ENCODE measurements at places on chromosomes 3 and 15.

DNA sequence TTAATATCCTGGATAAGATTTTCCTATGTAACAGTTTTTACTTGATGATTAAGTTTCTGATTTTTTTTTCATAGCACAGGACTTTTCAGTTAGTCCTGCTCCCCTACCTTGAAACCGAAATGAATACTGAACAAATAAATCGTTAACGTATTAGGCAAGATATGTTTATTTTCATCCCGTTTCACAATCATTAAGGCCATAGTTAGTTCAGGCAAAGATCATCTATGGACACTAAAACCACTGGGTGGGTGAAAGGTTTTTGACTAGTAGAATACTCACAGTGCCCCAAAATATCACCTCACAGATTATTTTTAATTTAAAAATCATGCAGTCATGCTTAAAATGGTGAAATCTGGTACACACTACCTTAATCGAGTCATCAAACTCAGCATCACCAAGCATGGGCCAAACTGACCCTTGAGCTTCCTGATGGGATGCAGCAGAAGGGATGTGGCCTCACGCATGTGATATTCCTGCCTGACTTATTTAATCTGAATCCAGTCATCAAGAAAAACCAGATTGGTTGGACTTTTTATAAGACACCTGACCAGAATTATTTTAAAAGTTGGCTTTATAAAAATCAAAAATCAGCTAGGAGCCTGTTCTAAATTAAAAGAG, 365.0 kb downstream of the LPP start:
- DNase-seq = no peak

GRCh38 chr3:81989274-81989673, 227.8 kb upstream of the GBE1 start:
- DNase-seq = no peak

DNA sequence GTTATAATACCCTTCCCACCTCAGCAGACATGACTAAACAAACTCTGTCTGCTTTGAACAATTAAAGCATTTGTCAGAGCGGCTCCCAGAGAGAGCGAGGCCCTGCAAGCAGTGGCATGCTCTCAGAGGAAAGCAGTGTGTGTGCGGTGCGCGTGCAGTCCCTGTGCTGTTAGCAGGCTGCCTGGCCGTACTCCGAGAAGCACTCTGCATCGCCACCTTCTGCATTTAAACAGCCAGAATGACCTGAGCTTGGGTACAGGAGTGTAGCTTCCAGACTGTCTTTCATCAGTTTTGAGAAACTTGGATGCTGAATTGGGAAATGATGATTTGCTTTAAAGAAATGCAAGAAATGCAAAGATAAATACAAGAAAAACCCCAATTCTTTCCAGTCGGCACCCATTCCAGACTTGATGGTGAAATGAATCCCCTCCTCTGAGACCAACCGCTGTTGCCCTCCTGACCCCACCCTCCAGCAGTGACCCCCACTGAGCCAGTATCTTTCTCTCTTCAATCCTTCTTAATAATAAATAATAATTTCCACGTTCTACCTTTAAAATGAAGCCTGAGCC, 113.5 kb downstream of the VGLL4 start:
- DNase-seq = no peak

GRCh38 chr3:128489674-128489926, 3.4 kb downstream of the GATA2 start:
- no peak for DNase-seq

DNA sequence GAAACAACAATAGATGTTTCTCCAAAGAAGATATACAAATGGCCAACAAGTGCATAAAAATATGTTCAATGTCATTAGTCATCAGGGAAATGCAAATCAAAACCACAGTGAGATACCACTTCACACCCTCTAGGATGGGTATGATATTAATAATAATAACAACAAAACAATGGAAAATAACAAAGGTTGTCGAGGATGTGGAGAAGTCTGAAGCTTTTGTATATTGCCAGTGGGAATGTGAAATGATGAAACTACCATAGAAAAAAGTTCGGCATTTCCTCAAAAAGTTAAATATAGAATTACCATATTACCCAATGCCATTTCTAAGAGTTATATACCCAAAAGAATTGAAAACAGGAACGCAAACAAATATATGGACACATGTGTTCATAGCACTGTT, 10.8 kb downstream of the BHLHE40 start:
- DNase-seq = no peak

- no peak for DNase-seq
Observed at GRCh38 chr15:89991312-89991711, 9.8 kb upstream of the ZNF710 start.

DNA sequence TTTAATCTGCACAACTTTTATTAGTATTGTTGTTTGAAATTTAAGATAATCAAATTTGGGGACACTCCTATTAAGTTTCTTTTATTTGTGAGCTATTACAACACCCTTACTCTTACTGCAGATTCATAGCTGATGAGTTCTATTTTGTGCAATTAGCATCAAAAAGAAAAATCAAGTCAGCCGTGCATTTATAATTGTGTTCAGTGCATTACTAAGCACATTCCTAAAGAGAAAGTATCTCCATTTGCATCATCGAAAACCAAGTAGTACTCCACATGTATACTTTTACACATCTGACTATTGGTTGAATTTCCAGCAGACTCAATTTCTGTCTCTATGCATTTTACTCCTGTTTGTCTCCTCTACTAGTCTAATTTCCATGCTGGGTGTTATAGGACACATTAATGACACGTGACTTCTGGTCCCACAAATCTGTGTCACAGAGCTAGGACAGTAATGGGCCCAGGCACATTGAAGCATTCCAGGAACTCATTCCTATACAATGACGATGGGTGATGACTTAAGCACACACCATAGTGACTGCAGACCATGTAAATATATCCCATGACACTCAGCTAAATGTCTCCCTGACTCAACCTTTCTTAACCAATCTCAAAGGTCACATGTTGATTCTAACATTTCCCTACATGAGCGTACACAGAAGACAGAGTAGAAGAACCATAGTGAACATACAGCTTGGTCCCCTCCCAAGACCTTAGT, 477.5 kb downstream of the LPP start:
- DNase-seq = no peak

DNA sequence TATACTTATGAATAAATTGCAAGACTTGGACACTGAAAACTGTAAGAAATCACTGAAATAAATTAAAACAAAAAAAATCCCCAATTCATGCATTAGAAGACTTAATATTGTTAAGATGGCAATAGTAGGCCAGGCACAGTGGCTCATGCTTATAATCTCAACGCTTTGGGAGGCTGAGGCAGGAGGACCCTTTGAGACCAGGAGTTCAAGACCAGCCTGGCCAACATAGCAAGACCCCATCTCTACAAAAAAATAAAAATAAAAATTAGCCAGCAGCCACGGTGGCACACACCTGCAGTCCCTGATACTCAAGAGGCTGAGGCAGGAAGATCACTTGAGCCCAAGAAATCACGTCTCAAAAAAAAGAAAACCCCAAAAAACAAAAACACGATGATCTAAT, 35.8 kb downstream of the CPEB1 start:
- DNase-seq = no peak

GRCh38 chr3:146335386-146335785, 84.5 kb upstream of the PLSCR4 start:
- DNase-seq = no peak

DNA sequence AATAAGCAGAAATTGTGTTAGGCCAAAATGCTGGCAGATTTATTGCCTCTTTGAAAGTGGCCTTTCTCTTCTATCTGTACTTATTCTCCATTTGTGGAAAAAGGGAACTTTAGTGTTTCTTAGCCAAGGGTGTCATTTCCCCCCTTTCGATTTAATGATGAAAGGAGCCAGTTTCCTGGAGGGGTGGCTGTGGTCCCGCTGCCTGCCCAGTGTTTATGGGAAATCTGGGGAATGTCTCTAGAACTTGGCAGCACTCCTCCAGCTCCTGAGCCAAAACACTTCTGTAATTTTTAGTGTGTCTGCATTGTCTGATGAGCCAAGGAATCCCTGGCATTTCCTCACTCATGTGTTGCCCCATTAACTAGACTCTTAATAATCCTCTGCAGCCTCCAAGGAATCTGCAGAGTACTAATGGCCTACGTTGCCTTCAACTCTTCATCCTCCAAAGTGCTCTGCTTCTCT, 448.8 kb downstream of the GRM7 start:
- no peak for DNase-seq

- DNase-seq = no peak
Observed at GRCh38 chr3:157436583-157437291, at the start of gene PTX3. TSS of gene PTX3 (plus strand) at chr3:157436850. CDS start at chr3:157436934, 84 bp downstream.

- no peak for DNase-seq
Observed at GRCh38 chr3:46462511-46462910, 2.2 kb downstream of the LTF start.

GRCh38 chr3:71035314-71035713, 548.2 kb downstream of the FOXP1 start:
- DNase-seq = no peak

DNA sequence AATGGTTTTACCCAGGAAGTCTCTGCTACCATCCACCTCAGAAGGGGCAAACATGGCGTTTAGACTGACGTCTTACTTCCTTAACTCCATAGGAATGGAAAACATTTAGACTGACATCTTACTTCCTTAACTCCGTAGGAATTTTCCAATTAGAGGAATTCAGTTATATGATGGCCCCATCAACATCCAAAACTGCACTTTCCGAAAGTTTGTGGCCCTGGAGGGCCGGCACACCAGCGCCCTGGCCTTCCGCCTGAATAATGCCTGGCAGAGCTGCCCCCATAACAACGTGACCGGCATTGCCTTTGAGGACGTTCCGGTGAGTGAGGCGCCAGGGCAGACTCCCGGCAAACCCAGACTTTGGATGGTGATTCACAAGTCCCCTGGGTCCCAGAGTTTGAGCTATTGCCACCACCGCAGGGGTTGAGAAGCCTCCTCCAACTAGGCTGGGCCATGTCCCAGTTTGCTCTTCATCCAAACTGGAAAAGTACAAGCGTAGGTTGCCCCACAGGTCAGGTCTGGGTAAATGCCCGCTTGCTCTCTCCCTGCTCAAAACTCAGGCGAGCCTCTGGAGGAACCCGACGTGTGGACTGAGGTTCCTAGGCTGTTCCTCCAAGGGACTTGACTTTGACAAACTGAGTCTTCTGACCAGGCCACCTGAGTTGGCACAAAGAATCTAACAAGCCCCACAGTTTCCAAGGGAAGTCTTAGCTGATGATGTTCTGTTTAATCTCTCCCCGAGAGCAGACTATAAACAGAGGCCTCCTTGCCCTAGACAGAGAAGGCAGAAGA, 57.7 kb downstream of the MESD start:
- no peak for DNase-seq

- DNase-seq = no peak
Observed at GRCh38 chr15:100222349-100222715, 119.4 kb downstream of the ADAMTS17 start.

GRCh38 chr3:12948891-12949711, 107.7 kb upstream of the RPL32 start:
- no peak for DNase-seq

DNA sequence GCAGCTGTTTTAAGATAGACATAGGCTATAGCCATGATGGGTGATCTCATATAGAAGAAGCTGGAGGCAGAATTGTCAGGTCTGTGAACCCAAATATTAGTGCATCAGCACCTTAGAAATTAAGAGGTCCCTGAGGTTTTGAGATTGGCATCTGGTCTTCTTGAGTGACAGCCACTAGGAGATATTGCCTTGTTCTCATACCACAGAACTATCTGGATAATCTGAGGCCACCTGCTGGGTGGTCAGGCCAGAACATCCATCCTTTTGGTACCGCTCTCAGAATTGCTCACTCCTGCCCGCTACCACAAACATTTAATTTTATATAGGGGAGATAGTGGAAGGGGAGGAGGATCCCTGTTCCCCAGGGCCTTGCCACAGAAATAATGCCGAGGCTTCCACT, 210.6 kb upstream of the ZPLD1 start:
- DNase-seq = no peak

DNA sequence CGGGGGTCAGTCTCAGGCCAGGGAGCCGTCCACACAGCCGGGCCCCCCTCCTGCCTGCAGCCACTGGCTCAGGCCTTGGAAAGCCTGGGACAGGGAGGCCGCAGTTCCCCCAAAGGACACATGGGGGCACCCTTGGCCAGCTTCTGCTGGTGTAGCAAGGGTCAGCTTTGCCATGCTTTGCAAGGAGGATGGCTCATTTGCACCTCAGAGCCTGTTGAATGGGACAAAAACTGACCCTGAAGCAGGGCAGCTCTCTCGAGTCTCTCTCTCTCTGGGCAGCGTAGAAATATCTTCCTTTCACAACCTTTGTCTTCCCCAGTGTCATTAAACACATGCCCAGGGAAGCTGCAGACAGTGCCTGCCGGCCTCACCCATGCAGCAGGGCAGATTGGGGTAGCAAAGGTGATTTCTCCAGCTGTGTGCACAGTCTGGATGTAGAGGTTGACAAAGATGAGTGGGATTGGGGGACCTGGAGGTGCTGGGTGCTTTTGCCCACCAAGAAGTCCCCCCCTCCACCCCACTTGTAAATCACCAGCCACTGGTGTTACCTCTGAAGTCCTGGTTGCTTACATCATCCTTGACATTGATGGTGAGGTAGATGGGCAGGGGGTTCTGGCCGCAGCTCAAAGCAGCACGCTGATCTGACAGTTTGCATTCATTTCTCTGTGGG, 17.4 kb upstream of the EHD4 start:
- DNase-seq = peak; percentile 92

DNA sequence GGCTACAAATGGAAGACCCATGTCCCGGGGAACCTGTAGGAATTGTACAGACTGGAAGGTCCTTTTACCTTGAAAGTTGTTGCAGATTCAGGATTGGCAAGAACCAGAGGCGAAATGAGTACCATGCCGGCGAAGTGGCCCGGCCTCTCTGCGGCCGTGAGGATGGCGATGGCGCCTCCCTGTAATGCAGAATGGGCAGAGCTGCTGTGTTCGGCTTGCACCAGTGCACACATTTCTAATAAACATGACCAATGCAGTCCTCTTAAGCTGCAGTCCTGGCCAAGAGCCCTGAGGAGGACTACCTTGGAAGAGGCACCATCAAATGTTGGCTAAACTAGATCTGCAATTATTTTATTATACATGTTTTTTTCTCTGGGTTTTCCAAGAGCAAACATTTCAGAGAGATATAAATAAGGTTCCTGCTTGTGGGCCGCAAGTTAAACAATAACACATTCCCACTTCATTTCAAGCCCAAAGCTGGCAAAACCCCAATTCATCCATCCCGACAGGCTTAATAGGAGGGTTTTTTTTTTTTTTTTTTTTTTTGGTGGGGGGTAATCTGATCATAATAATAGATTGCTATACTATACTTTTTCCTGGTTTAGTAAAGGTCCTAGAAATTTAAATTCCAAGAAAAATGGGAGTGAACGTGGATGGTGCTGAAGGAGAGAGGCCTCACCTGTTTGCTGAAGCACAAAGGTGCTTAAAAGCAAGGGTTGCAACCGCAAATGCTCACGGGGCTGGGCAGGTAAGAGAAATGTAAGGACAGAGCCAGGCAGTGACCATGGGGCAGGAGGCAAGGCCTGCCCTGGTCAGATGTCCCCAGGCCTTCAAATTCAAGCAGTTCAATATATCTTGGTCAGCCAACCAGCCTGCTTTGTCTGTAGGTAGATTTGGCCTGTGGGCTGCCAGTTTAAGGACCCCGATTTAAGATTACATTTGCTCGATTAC, 48.5 kb downstream of the ABTB1 start:
- DNase-seq = no peak

- DNase-seq = no peak
Observed at GRCh38 chr3:46649436-46649835, 37.1 kb downstream of the FAM240A start.

All from activated CD4-positive, CD25-positive, alpha-beta regulatory T cell (primary cell).